ENCODE measurements at places on chromosomes 12 and 14.

GRCh38 chr14:52443506-52443905 lies 108.8 kb downstream of the TXNDC16 start:
- DNase-seq: no peak

GRCh38 chr12:45557016-45557415 lies 172.5 kb upstream of the ARID2 start:
- no peak for DNase-seq

DNA sequence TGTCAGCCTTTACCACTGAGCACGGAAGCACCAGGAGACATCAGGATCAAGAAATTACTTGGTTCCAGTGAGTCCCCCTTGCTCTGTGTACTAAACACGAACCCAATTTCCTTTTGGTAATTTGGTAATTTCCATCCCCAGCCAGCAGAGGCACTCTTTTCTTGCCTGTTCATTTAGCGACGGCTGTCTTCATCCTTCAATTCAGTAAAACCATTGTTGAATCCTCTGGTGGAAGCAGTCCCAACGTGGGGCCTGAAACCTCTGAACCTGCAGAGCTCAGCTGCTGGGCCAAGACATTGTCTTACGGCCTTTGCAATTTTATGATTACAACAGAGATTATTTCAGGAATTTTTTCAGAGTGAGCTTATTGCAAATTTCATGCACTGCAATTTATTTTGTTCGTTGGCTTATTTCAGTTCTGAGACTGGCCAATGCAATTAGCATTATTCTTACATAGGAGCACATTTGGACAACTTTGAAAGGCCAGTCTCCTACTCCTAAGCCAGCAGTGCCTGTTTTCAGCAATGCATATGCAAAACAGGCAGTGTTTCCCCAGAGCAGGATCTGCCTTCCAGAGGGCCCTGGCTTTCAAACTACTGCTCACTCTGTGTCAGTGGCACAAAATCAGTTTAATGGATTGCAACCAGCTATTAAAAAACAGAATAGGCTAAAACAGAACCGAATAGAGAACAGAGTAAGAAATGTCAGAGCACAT lies 372.9 kb upstream of the TMEM132C start:
- no peak for DNase-seq

DNA sequence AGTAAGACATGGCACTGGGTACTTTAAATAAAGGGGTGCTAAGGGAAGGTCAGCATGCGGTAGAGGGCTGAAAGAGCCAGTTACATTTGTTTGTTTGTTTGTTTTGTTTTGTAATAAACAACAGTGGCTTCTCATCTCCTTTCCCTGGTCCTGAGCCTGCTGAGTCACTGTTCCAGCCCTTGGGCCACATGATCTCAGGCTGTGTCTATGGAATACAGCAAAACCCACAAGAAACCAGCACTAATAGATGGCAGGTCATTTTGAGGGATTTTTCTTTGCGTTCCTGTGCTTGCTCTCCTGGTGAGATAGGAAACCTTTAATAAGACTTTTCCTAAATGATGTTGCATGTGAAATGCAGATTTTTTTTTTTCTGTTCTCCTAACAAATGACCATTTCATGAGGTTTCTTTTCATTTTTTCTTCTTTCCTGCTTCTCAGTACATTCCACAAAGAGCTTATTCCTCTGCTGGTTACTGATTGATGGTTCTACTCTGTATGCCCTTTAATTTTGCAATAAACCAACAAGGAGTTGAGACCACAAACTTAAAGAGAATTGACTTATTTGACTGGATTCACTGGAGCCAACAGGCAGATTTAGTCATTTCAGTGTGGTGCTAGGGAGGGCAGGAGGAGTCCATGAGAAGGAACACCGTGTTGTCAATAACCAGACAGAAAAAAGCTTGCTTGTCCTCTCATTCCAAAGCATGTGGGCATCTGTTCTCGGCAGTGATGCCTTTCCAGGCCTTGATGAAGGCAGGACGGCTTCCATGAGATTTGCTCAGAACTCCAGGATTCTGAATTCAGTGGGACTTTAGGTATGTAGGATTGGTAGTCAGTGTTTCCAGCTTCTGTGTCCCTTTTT lies 459.2 kb downstream of the RAD51B start:
- no peak for DNase-seq

DNA sequence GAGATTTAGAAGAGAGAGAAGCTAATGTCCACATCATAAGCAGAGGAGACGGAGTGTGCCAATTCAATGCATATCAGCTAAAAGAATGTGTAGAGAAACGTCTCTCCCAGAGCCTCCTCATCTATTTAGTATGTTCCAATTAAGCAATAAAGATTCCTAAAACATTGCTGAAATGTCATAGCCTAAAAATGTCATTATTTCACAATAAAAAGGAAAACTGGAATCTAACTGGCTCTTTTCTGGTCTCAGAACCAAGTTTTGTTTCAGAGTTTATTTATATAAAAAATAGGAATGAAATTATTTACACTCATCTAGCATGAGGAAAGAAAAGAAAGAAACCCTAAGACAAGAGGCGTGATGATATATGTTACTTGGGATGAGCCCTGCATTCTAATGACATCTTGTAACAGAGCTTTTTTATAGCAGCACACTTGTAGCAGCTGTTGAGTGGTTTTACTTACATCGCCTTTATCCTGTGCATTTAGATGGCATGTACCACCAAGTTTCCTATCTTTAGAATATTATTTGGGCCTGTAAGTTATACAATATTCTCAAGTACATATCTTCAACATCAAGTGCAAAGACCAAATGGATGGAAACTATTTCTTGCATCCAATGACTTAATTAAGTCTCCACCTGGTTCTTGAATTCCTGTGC lies 266.3 kb upstream of the PRKD1 start:
- DNase-seq: no peak

DNA sequence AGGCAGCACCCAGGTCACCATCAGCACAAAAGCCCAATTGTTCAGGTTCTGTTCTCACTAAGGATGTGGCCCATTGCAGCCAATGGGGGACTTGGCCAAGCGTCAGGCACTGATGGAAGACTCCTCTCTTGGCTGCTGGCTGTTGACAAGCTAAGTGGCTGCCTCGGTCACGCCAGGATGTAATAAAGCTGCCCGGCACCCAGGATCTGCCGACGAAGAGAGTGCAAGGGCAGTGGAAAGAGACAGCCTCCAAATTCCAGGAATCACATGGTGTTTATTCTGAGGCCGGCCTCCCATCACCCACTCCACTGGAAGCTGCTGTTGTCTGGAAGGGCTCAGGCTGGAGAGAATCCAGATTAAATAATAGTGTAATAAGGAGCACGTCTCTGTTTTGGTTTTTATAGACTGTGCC lies 451.8 kb upstream of the TBX3 start:
- no peak for DNase-seq

DNA sequence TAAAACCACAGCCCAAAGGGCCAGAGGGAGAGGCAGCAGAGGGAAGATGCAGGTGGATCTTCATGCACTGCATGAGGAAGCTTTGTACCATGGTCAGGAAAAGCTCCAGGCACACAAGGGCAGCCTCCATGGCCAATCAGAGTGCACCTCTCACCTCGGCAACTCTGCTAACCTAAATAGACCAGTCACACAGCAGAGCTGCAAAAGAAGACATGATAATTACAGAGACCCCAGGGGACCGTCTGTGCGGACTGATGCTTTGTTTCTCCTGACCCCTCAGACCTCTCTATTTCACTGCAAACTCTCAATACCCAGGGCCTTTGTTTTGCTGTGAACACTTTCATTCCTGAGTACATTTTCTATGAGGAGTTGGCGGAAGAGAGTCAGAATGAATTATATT lies 10.7 kb upstream of the TCL1B start:
- DNase-seq: no peak

All from GM10248 (cell line).